ENCODE measurements at places on chromosomes 12 and 14. TPM values are rescaled to one million over a fixed set of nuclear protein-coding genes. Genes with fewer than 3 reads are reported as not detected.

DNA sequence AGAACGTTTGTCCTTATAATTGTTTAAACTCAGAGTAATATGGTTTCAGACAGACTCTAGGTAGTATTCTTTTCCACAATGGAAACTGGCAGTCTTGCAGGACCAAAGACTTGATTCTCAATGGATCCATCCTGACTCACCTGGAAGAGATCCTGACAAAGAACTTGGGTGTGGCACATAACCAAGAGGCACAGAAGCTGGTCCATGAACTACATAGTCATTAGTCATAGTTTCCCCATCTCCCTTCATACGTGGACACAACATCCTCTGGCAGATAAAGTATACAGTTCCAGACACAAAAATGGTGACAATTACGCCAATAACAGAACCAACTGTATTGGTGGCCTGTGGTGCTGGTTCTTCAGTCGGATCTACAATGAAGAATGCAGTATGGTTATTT lies 55.8 kb downstream of the BCL2L14 start:
- DNase-seq = no peak

GRCh38 chr12:74365178-74365964 lies 172.3 kb upstream of the ATXN7L3B start:
- no peak for DNase-seq

- DNase-seq = no peak
Measured at GRCh38 chr14:29320286-29320685, 553.7 kb downstream of the FOXG1 start.

GRCh38 chr12:115223991-115224390 lies 540.0 kb upstream of the TBX3 start:
- no peak for DNase-seq

DNA sequence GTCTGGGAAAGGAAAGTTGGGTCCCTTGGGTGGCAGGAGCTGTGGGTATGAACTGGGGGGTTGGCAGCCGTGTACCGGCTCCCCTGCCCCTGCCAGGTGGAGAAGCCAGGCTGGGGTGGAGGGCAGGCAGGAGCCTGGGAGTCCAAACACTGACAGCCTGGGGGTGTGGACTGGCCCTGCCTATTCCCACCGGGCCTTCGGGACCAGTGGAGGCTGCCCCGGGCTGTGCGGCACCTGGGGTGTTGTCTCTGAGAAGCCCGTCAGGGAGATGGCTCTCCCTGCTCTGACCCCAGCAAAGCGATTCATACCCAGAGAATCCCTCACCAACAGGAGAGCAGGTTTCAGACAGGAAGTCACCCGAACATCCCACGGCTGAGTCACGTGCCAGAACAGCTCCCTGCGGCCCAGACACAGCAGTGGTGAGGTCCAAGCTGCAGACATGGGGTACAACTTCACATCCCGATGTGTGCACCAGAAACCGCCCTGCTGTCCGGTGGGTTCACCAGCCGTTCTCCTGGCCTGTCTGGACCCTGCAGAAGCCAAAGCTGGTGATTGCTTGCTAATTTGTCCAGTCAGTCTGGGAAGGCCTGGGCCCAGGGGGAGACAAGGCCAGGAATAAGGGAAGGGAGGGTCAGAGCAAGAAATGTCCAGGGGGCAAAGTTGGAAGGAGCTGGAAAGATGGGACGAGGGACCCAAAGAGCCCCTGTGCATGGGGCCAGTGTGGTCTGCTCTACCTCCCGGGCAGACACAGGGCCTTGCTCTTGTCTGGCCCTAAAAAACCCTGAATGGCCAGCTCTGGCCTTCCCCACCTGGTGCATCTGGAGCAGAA lies 2.1 kb upstream of the GPR132 start:
- DNase-seq = no peak

DNA sequence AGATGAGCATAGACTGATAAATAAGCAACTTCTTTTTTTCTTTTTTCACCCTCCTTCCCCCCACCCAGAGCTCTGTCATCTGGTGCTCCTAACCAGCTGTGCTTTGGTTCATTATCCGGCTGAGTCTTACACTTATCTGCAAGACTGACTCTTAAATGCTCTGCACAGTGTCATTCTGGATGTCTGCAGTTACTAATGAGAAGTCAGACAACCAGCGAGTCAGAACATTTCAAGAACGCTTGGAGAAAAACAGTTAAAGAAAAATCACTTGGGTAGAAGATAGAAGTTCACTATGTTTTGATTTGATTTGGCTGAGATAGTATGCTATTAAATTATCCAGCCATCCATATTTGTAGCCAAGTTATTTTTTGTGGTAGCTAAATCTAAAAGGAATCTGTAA lies 328.9 kb upstream of the PRICKLE1 start:
- no peak for DNase-seq

- no peak for DNase-seq
Measured at GRCh38 chr12:81206429-81206828, 128.6 kb downstream of the ACSS3 start.

- no peak for DNase-seq
Measured at GRCh38 chr12:112234303-112234702, 108.9 kb downstream of the TRAFD1 start.

DNA sequence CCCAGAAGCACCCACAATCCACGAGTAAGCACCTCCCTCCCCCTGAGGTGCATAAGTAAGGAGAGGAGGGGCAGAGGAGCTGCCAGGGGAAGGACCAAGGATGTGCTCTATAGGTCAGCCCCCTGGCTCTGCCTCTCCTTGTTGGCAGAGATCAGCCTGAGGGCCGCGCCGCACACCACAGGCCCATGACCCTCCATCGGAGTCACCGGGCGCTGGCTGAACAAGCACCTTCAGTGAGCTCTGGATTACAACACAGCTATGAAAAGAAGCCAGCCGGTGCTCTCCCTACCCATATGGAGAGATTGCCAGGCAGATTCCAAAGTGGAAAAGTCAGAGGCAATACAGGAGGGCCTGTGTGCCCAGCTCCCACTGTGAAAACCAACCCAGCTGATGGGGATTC lies 257.3 kb downstream of the GLT1D1 start:
- no peak for DNase-seq

GRCh38 chr12:2222691-2223090 lies 169.9 kb downstream of the CACNA1C start:
- DNase-seq = no peak

DNA sequence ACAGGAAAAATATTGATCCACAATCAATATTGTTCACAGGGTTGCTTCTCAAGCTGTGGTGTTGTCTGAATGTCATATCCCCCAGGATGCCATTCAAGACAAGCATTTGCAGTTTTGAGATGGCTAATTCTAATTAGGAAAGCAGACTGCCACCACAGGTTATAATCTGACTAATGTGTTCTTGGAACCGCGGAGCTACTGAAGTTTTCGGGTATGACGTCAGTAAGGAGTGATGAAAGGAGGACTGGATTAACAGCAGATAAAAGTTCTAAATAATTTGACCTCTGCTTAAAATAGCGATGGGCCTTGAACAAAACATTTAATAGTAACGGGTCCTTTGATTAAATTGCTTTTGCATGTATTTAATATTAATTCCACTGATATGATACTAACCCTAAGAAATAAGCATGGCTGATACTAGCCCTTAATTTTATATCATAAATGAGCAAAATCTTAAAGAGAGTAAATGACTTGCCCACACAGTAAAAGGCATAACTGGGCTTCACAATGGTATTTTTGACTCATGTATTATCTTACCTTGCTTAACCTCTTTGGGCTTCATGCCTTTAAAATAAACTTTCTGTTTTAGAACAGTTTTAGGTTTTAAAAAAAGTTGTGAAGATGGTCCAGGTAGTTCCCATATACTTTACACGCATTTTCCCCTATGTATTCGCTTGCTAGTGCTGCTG lies 50.3 kb downstream of the TSHR start:
- no peak for DNase-seq

- no peak for DNase-seq
Measured at GRCh38 chr12:102526656-102527055, 46.3 kb upstream of the IGF1 start.

- DNase-seq = no peak
Measured at GRCh38 chr12:110591451-110592051, 8.4 kb upstream of the PPTC7 start.

GRCh38 chr12:62632411-62632918 lies 165.8 kb downstream of the MON2 start:
- no peak for DNase-seq

- no peak for DNase-seq
Measured at GRCh38 chr14:78967111-78967809, 797.1 kb downstream of the NRXN3 start.

- no peak for DNase-seq
Measured at GRCh38 chr12:83220774-83221173, 534.1 kb downstream of the TMTC2 start.

GRCh38 chr12:124663206-124663605 lies 95.8 kb upstream of the NCOR2 start:
- DNase-seq = no peak

DNA sequence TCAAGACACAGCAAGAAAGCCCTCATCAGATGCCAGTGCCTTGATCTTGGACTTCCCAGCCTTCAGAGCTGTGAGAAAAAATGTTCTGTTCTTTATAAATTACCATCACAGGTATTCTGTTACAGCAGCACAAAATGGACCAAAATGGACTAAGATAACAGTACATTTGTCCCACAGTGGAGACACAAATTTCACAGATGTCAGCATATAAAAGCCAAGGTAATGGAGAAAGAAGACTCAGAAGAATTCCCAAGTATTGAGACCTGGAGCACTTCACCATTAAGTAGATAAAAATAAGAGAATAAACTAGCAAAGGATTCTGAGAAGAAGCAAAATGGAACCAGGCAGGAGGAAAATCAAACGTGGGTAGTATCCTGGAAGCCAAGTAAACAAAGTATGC lies 131.0 kb downstream of the NOVA1 start:
- DNase-seq = no peak

DNA sequence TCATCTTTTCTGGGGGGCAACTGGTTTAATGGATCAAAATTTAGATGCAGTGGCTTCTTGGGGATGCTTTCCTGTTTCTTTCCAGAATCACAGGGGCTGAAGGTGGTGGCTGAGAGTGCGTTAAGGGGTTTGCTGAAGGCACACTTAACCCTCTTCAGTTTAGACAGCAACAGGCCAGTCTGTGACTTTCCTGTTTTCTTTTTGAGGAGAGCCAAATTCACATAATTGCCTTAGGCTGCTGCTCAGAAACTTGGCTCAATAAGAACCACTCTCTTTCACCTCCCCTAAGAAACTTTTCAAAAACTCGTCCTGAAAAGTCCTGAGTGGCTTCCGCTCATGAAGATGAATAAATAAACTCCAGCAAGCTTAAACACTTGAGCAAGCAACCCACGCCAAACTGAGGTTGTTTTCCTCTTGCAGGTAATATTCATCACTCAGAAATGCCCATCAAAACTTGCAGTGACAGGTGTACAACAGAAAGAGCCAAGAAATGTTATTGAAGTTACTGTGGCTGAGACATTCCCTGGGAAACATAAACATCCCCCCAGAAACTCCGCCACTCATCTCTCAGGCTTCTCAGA lies 510.4 kb downstream of the TMEM132D start:
- DNase-seq = no peak

- DNase-seq = no peak
Measured at GRCh38 chr12:68264158-68264855, 10.9 kb upstream of the IL22 start.

Gene RASSF8
- total RNA-seq = 47.0 TPM

Gene ENDOU
- total RNA-seq = 1.4 TPM

Gene FOXN4
- not detected for total RNA-seq

Gene BEGAIN
- 2.2 TPM for total RNA-seq

Gene B3GNT4
- not detected for total RNA-seq

Gene IQSEC3
- total RNA-seq = 8.1 TPM

Gene NRXN3
- 0.84 TPM for total RNA-seq

Gene CMA1
- total RNA-seq = 1.4 TPM
